Right lobe of liver (tissue), 6 donors: ENCODE measurements at places on chromosomes 5 and 9. TPM values are rescaled to one million over a fixed set of nuclear protein-coding genes. Genes with fewer than 3 reads are reported as not detected.

The GLDC gene
- 103 TPM for total RNA-seq

The HAVCR2 gene
- 4.0 TPM for total RNA-seq

The FAM153A gene
- 1.1 TPM for total RNA-seq

DNA sequence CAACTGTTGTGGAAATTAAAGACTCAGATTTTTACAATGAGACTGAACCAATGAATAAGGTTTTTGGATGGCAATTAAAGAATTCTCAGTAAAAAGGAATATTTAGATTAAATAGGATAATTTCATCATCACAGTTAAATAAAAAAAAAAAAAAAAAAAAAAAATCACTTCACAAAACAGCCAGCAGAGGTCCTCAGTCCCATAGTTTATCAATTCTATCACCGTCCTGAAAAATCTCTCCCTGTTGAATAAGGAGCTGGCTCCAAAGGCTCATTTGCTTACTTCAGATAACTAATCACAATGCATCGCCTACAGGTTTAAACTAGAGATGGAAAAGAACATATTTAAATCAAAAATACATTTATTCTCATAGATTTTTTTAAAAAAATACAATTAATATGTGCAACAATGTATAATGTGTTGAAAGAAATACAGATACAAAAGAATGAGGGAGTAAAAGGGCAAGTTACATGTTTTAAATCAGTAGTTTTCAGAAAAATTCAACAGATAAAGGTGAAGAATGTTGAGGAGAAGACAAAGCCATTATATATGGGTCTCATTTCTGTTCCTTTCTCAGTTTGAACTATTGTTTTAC lies 175.8 kb upstream of the CHD1 start:
- H3K4me1 ChIP-seq, result no peaks in the 10 kb centered on the region
- no peak overlapping the region for H3K4me3 ChIP-seq
- no peak for DNase-seq
- H3K36me3 ChIP-seq, result no peaks in the 10 kb centered on the region
- no peaks in the 10 kb centered on the region for H3K27me3 ChIP-seq

DNA sequence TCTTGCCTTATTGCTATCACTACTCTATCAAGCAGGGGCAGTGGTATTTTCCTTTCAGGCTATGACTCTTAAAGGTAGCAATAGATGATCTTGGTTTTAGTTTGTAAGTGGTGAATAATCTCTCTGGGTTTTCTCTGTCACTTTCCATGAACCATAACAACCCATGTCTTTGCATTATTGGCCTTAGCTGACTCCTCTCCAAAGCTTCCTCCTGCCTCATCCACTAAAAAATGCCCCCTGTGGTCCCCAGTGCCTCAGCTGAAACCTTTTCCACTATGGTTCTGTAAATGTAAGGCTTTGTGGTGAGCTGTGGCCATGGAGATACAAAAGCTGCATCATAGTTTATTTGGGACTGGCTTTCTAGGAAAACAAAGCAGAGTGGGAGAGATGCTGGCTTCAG lies 128.8 kb downstream of the GPBP1 start:
- H3K4me1 ChIP-seq, result peaks cover 6% of the 10 kb centered on the region
- H3K4me3 ChIP-seq, result no peak overlapping the region
- no peak overlapping the region for H3K27ac ChIP-seq
- H3K27me3 ChIP-seq, result no peaks in the 10 kb centered on the region

DNA sequence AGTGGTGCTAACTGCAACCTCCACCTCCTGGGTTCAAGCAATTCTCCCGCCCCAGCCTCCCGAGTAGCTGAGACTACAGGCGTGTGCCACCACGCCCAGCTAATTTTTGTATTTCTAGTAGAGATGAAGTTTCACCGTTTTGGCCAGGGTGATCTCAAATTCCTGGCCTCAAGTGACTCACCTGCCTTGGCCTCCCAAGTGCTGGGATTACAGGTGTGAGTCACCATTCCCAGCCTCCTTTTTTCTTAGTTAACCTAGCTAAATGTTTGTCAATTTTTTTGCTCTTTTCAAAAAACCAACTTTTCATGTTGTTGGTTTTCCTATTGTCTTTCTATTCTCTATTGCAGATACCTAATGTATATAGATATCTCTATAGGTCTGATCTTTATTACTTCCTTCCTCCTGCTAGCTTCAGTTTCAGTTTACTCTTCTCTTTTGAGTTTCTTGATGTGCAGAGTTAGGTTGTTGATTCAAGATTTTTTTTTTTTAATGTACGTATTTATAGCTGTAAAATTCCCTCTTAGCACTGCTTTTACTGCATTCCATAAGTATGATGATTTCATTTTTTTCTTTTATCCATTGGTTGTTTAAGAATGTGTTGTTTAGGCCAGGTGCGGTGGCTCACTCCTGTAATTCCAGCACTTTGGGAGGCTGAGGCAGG lies 32.9 kb downstream of the FGD3 start:
- H3K4me1 ChIP-seq, result no peaks in the 10 kb centered on the region
- H3K27me3 ChIP-seq, result no peaks in the 10 kb centered on the region
- H3K4me3 ChIP-seq, result no peak overlapping the region
- H3K36me3 ChIP-seq, result no peaks in the 10 kb centered on the region
- no peak for DNase-seq

DNA sequence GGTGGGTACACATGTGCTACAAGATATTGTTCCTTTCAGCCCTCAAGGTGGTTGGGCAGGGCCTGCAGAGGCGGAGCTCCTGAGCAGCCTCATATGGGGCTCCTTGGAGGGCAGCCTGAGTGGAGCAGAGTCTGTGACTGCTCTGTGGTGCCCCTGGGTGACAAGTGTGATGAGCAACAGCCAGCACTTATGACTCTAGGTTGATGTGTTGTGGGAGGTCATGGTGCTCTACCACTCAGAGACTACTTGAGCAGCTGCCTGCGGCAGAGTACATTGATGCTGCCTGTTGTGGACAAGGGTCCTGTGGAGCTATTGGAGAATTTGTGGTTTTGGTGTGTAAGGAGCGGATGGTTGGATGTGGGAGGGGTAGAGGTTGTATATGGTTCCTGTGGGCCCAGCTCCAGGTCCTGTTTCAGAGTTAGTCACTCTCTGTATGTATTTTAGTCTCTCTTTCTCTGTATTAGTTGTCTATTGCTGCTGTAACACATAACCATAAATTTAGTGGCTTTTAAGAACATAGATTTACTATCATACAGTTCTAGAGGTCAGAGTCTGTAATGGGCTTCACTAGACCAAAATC lies 141.3 kb downstream of the SREK1 start:
- no peak overlapping the region for H3K4me3 ChIP-seq
- H3K27me3 ChIP-seq, result no peaks in the 10 kb centered on the region
- no peak overlapping the region for H3K27ac ChIP-seq
- H3K36me3 ChIP-seq, result no peaks in the 10 kb centered on the region
- DNase-seq, result no peak

DNA sequence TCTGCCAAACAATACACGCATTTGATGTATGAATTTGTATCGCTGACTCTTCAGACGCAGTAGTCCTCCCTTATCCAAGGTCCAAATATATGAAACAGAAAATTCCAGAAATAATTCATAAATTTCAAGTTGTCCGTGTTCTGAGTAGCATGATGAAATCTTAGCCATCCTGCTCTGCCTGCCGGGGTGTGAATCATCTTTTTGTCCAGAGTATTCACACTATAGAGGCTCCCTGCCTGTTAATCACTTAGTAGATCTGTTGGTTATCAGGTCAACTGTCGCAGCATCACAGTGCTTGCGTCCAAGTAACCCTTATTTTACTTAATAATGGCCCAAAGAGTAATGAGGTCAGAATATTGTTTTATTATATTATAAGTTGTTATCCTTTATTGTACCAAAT lies 268.1 kb downstream of the DOCK8 start:
- no peaks in the 10 kb centered on the region for H3K4me1 ChIP-seq
- no peaks in the 10 kb centered on the region for H3K27me3 ChIP-seq
- no peak overlapping the region for H3K27ac ChIP-seq
- DNase-seq, result no peak

GRCh38 chr9:98064623-98065392 lies 8.3 kb downstream of the NANS start:
- H3K27ac ChIP-seq, result no peak overlapping the region
- H3K4me1 ChIP-seq, result no peaks in the 10 kb centered on the region
- no peak overlapping the region for H3K4me3 ChIP-seq
- peaks cover 3% of the 10 kb centered on the region for H3K36me3 ChIP-seq

DNA sequence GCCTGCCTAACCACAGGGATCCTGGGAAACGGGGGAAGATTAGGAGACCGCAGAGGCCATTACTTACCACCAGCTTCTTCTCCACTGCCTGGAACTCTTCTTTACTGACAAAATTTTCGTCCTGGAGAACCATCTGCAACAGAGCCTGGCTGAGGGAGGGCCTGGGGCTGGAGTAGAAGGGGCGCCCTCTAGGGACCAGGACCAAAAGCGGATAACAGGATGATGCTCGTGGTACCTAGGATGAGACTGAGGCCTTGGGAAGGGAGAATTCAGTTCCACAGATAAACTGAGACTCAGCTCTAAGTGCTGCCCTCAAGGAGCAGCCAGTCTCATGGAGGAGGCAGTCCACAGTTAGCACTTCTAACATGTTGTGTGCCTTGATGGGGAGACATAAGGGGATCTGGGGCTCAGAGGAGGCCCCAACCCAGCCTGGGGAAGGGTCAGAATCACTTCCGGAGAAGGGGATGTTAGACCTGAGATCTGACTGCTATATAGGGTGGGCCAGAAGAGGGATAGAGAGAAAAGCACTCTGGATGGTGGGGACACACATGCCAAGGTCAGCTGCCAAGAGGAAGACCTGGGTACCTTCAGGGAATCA lies 1.2 kb downstream of the SPATA24 start:
- no peak overlapping the region for H3K27ac ChIP-seq
- no peak for DNase-seq
- no peaks in the 10 kb centered on the region for H3K27me3 ChIP-seq

GRCh38 chr5:78837836-78838235 lies 147.3 kb downstream of the ARSB start:
- no peak overlapping the region for H3K27ac ChIP-seq
- DNase-seq, result no peak

GRCh38 chr9:75997206-75997605 lies 106.7 kb downstream of the PCSK5 start:
- H3K27me3 ChIP-seq, result no peaks in the 10 kb centered on the region
- H3K4me1 ChIP-seq, result no peaks in the 10 kb centered on the region
- H3K27ac ChIP-seq, result peak overlapping the region; percentile 19
- no peak for DNase-seq
- no peaks in the 10 kb centered on the region for H3K36me3 ChIP-seq

DNA sequence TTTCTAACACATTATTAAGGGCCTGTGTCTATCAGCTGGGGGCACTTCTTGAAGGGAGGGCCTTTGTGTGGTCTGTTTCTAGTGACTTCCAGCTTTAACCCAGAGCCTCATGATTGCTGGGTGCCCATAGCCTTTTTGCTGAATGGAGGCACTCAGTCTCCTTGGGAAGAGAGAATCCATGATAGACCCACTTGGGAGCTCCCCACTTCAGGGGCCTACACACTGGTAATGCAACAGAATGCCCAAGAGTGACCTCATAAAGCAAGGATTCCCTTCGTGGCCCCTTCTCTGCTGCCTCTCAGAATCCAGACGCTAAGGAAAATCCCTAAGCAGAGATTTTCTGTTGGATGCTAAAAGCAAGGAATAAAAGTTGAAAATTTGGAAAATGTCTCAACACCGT lies at the start of gene CATSPER3:
TSS of gene CATSPER3 (plus strand) at position 301 of the 400 bp plus-strand sequence. CDS start at position 386, 85 bp downstream.
- no peaks in the 10 kb centered on the region for H3K27me3 ChIP-seq
- DNase-seq, result no peak
- no peak within 1 kb of the TSS for H3K27ac ChIP-seq
- H3K36me3 ChIP-seq, result no peaks in the 10 kb centered on the region
- H3K4me3 ChIP-seq, result no peak within 1 kb of the TSS
- H3K4me1 ChIP-seq, result no peaks in the 10 kb centered on the region

DNA sequence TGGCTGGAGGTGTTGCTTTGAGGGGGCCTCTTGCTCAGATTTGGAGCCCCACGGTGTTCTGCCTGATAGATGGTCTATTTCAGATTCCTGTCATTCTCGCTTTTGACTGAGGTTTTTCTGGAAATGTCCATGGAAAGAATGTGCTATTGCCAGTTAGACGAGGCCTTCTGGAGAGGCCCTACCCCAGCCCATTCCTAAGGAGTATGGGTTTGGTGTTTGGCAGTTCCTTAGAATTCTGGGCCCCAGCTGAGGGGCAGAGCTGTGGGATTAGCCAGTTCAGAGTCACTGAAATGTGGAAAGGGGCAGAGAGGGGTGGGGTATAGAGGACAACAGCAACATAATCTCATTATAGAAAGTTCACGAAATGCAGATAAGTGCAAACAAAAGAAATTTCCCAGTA lies 50.5 kb downstream of the GALNT10 start:
- no peak overlapping the region for H3K4me3 ChIP-seq
- no peaks in the 10 kb centered on the region for H3K4me1 ChIP-seq
- H3K27ac ChIP-seq, result no peak overlapping the region
- DNase-seq, result no peak
- H3K27me3 ChIP-seq, result no peaks in the 10 kb centered on the region
